ENCODE measurements at places on chromosomes 7 and 10.

GRCh38 chr10:24519950-24520349, 203.7 kb downstream of the ARHGAP21 start:
- DNase-seq, result no peak

DNA sequence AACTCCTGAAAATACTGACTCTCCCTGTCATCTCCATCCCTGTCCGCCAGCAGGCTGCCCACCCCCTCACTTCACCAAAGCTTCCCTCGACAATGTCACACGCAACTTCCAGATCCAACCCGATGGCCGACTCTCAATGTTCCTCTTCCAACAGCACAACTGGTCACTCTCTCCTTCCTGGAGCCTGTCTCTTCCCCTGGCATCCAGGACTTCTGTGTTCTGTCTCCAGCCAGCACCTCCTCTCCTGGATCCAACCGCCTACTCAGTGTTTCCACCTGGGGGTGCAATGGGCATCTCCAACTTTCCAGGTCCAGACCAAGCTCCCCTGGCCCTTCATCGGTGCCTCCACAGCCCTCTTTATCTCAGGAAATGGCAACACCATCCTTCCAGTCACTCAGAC, 8.6 kb downstream of the CPA5 start:
- DNase-seq, result peak; percentile 35

DNA sequence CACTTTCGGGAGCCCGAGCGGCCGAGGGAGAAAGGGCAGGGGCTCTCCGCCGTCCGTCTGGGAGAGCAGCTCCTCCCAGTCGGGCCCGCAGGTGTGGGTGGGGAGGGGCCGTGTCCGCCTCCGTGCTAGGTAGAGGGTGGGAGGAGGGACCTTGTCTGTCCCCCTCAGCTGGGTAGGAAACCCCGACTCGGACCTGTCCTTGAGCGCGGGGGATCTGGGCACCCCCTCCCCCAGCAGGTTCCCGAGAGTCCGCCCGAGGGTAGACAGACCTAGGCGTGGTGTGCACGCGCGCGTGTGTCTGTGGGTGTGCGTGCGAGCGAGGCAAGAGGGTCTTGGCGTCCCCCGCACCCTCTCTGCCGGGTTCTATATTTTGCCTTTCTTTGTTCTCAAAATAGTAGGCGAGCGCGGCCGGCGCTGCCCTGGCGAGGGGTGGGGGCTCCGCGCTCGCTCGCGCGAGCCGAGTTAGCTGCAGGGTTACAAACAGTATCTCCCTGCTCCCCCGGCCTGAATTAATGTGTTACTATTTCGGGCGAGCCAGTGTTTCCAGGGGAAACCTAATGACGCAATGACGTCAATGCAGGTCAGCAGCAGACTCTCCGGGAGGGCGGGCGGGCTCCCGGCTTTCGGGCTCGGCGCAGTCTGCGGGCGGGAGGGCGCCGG, 73.9 kb upstream of the LEP start:
- DNase-seq, result peak; percentile 75

DNA sequence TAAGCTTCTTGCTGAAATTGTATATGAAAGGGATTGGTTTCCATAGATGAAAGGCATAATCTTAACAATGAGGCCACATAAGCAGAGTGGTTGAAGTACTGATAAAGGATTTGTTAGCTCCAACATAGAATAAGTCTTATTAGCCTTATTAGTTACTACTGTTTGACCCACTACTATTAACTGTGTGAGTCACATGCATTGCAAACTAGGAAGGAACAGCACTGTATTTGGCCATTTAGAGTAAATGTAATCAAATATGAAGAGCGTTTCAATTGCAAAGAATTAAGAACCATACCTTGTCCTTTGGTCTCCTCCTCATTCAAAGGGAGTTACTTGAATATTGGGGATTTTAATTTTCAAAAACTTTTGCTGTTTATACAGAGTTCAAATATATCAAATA, 428.9 kb downstream of the MDFIC start:
- no peak for DNase-seq

GRCh38 chr7:157271991-157272324, 64.8 kb upstream of the DNAJB6 start:
- no peak for DNase-seq

- DNase-seq, result no peak
Measured at GRCh38 chr10:87541114-87541513, 36.4 kb downstream of the MINPP1 start.

- DNase-seq, result no peak
Measured at GRCh38 chr7:28613262-28613661, 200.9 kb downstream of the CREB5 start.

DNA sequence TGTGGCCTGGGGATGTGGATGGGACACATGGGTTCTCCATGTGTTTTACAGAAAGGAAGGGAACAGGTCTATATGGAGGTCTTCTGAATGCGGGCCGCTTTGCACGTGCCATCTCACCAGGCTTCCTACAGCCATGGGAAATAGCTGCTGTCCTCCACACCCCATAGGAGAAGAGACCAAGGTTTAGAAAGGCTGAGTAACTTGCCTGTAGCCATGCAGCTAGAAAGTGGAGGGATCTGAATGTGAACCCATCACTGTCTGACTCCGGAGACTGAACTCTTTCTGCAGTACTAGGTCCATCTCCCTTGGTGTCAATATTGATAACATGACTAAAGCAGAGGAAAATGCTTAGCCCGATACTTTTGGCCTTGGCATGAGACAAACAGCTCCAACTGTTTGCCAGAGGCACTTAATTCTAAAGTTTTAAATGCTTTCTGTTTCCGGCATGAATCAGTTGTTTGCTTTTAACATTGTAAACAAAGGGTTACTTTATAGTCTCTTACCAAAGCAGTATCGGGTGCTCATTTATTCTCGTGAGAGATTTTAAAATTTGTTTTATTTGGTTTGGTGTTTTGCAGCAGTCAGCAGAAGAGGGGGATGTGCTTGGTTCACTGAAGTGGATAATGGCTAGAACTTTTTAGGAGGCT, 64.8 kb upstream of the LOXL4 start:
- DNase-seq, result no peak

DNA sequence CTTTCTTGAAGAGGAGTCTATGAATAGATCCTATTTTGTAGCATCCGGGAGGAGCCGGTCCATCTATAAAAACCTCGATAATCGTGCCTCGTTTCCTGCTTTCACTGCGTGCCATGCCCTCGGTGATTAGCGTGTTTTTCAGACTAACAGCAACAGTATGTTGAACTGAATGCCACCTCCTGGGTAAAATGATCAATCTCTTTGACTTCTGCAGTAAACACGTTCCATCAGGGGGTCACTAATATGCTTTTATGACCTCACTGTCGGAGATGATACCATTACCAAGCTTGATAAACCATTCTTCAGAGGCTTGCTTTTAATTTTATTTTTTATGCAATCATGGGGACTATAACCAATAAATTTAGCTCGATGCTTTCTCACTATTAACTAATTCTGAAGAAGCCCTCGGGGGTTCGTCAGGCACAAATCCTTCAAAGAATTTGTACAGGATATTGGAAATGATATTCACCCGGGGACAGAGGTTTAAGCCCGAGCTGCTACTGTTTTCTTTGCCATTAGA, 228.3 kb downstream of the ADARB2 start:
- DNase-seq, result peak; percentile 71

DNA sequence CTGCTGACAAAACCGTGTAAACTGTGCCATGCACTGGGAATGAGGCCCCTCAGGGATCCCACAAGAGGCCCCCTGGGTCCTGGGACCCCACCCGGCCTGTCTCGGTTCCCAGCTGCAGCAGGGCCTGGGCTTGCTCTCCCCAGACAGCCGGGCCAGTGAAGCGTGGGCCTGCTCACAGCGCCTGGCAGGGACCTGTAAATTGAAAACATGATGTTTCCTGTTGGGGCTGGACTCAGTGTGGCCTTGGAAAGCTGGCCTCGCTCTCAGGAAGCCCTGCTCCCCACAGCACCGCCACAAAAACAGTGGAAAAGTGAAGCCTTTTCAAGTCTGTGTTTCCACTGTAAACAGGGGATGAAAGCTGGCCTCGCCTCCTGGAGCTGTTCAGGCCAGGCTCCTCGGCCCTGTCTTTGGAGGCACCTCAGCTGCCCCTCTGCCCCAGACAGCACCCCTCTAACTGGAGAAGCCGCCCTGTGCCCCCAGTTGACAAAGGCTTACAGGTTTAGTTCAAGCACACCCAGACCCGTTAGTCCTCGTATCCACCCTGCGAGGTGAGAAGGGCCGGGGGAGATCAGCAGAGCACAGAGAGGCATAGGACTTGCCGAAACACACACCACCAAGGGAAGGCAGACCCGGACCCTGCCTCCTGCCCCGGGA, 108.3 kb downstream of the ZMIZ1 start:
- DNase-seq, result no peak

GRCh38 chr7:9391984-9392383, 958.6 kb downstream of the NXPH1 start:
- DNase-seq, result no peak

GRCh38 chr10:97734021-97734420, 2.9 kb upstream of the ZFYVE27 start:
- no peak for DNase-seq

DNA sequence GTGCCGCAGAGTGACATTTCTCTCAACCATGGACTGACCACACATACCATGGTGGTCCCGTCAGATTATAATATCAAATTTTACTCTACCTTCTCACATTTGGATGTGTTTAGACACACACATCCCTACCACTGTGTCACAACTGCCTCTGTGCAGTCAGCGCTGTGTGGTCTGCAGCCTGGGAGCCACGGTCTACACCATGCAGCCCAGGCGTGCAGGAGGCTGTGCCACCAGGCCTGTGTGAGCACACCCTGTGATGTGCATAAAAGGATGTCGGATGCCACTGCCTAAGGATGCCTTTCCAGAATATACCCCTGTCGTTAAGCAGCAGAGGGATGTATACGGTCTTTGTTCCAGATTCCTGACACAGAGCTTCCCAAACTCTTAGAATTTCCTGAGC, 150.4 kb downstream of the TCERG1L start:
- no peak for DNase-seq

GRCh38 chr10:53361936-53362335, 589.4 kb upstream of the MBL2 start:
- DNase-seq, result no peak

GRCh38 chr7:127873151-127873550, 158.1 kb downstream of the LRRC4 start:
- no peak for DNase-seq

All from NCI-H2081 (cell line).